Left renal pelvis (tissue), 4 donors: ENCODE measurements at places on chromosomes 12 and 14. TPM values are rescaled to one million over a fixed set of nuclear protein-coding genes. Genes with fewer than 3 reads are reported as not detected.

DNA sequence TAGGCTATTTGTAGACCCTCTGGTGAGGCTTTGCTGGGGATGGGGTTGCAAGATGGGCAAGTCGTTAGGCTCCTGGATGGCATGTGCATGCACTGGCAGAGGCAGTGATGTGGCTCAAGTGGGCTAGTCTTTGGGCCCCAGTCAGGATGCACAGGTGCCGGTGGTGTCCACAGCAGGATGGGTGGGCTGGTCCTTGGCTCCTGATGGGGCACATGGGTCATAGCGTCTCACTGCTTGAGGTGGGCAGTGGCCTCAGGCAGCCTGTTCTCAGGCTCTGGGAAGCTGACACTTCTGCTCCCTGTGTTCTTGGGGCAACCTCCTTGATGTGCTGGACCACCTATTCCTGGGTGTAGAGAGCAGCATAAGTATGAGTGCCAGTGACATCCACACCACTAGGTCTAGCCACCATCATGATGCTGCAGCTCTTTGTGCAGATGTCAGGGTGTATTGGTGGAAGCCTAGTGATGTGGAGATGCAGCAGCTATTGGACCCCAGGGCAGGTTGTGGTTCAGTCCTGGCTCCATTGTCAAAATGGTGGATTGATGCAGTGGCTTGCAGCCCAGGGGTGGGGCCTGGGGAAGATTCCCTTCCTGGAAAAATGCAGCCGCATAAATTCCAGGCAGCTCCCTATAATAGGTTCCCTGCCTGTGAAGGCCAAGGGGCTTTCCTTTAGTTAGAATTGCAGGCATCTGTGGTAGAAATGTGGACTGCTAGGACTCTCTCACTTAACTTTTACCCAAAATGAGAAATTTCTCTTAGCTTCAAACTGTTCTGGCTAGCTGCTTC, 742.5 kb upstream of the MDGA2 start:
- no peak for DNase-seq

DNA sequence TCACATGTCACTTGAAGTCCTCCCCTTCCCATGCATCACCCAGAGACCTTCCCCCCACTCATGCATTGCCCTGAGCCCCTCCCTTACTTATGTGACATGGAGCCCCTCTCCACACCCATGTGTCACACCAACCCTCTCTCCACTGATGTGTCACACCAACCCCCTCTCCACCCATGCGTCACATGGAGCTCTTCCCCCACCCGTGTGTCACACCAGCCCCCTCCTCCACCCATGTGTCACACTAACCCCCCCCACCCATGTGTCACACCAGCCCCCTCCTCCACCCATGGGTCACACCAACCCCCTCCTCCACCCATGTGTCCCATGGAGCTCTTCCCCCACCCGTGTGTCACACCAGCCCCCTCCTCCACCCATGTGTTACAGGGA, 30.4 kb downstream of the RTL1 start:
- DNase-seq = no peak

- DNase-seq = no peak
These were observed 41.6 kb upstream of the CDK17 start for GRCh38 chr12:96441816-96442215.

DNA sequence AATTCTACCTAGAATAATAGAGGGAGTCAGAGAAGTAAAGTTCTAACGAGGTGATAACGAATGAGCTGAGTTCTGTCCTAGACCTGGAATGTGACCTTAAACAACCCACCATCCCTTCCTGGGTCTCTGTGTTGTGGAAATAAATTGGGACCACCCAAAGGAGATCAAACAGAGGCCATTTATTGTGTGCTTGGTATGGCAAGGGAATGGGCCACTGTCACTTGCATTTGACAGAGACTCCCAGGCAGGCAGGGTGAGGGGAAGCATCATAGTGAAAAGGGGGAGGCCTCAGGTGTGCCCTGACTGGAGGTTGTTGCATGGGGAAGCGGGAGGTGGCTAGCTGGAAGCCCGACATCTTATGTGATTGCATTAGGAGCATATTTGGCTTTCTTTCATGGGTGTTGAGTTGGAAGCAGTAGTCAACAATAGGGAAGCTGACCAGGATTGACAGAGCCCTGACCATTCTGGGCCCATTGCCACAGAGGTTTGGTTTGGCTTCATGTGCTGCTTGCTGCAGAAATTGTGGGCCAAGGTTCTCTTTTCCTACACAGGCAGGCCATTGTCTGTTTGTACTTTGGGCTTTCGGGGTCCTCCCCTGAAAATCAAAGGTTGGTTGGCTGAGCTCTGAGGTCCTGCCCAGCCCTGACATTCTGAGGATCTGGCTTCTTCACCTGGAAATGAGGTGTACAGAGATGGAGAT, 17.6 kb upstream of the FAM181A start:
- DNase-seq = no peak

DNA sequence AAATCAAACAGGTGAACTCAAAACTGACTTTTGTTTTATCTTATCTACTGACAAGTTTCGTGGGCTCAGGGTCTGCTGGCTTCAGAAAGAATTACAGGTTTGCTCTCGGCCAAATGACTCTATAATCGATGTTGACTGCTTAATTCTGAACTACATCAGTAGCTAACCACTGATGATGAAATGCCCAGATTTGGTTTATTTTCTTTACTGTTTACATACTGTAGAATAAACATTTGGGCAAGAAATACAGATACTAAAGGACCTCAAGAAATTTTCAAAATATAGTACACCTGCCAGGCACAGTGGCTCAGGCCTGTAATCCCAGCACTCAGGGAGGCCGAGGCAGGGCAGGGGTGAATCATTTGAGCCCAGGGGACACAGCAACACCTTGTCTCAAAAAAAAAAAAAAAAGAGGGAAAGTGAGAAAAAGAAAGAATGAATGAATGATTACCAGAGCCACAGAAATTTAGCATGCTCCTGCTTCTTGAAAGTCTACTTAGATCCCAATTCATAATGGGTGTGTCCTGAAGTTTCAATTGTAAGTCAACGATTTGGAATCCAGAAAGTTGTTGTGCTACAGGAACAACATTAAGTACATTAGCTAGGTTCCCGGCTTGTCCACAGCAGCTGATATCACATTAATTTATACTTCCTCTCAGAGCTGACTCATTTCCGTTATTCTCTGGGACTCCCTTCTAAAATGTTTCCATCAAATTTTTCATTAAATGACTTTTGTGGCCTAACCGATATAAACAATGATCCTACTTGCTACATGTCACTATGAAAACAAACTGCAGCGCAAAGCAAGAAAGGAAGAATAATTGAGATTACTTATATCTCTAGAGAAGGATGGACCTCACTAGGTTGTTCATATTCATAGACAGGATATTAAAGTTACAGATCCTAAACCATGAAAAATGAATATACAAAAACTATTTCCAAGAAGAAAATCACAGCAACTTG, 134.3 kb downstream of the MED13L start:
- DNase-seq = no peak

DNA sequence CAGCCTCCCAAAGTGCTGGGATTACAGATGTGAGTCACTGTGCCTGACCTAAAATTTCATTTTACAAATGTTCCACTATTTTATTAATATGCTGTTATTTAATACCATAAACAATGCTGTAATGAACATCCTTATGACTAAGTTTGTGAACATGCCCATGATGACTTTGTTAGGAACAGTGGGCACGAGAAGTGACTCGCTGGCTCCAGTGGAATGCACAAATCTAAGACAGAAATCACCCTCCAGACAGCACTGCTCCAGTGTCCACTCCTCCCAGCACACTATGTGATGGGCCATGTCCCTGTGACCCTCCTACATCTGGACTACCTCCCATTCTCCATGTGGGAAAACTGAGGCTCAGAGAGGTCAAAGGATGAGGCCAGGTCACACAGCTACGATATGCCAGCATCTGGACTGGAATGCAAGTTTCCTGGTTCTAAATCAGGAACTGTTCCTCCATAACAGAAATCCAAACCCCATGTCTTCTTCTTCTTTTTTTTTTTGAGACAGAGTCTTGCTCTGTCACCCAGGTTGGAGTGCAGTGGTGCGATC, 57.9 kb downstream of the GPR68 start:
- no peak for DNase-seq

The GAS2L3 gene
- polyA plus RNA-seq = 22.1 TPM

The KCNC2 gene
- 1.2 TPM for polyA plus RNA-seq

The TPPP2 gene
- polyA plus RNA-seq = 4.4 TPM
